Naive thymus-derived CD4-positive, alpha-beta T cell (primary cell): ENCODE measurements at places on chromosomes 1 and 21. TPM values are rescaled to one million over a fixed set of nuclear protein-coding genes. Genes with fewer than 3 reads are reported as not detected.

The CD1D gene
- not detected for polyA plus RNA-seq

- no peaks in the 10 kb centered on the region for H3K27me3 ChIP-seq
- no peak overlapping the region for H3K4me3 ChIP-seq
- H3K36me3 ChIP-seq = no peaks in the 10 kb centered on the region
- H3K4me1 ChIP-seq = peaks cover 8% of the 10 kb centered on the region
Measured at GRCh38 chr1:225962440-225962975, 21.5 kb upstream of the LEFTY2 start.

The CCDC181 gene
- polyA plus RNA-seq = not detected

GRCh38 chr1:84851839-84852238 is 41.2 kb downstream of the LPAR3 start:
- no peaks in the 10 kb centered on the region for H3K27me3 ChIP-seq
- H3K36me3 ChIP-seq = no peaks in the 10 kb centered on the region
- DNase-seq = no peak
- peaks cover 18% of the 10 kb centered on the region for H3K4me1 ChIP-seq

- H3K27me3 ChIP-seq = no peaks in the 10 kb centered on the region
- DNase-seq = no peak
- peak overlapping the region; percentile 98 for H3K27ac ChIP-seq
- H3K4me1 ChIP-seq = peaks cover 12% of the 10 kb centered on the region
- H3K4me3 ChIP-seq = peak overlapping the region; percentile 97
Measured at GRCh38 chr1:119139857-119140176, 636 bp downstream of the WARS2 start.

DNA sequence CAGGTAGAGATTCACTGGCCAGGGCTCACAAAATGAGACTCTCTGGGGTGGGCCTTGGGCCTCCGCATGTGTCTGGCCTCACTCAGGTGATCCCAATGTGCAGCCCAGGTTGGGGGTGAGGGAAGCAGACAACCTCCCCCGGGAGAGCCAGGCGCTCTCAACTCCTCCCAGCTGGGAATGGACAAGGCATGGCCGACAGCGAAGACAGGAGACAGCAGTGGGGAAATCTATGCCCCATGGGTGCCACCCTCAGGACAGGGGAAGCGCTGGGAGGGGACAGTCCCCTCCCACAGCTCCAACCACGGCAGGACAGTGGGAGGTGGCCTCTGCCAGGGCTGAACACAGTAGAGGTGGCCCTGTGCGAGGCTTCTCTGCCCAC is 47.7 kb downstream of the PRDM15 start:
- H3K4me1 ChIP-seq = no peaks in the 10 kb centered on the region
- no peaks in the 10 kb centered on the region for H3K27me3 ChIP-seq
- no peak overlapping the region for H3K4me3 ChIP-seq
- no peak overlapping the region for H3K27ac ChIP-seq
- no peak for DNase-seq

The FALEC gene
- 0.76 TPM for polyA plus RNA-seq

The MX2 gene
- polyA plus RNA-seq = 49.5 TPM

DNA sequence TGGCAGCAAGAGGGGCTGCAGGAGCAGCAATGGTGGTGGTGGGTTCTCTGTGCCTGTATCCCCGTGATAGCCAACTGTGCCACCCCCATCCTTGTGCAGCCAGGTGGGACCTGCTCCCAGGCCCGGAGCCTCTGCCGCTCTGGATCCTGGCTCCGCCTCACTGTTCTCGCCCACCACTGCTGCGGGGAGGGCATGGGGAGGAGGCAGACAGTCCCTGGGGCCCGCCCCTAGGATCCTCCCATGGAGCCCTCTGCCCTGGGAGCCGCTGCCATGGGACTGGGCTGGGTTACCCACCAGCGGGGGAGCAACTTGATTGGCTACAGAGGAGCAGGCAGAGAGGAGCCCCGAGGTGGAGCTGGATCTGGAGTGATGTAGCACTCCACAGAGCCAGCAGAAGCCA is 31.6 kb downstream of the CD1D start:
- no peak overlapping the region for H3K27ac ChIP-seq
- H3K4me1 ChIP-seq = no peaks in the 10 kb centered on the region
- no peak for DNase-seq
- no peak overlapping the region for H3K4me3 ChIP-seq

The ACTA1 gene
- polyA plus RNA-seq = not detected

DNA sequence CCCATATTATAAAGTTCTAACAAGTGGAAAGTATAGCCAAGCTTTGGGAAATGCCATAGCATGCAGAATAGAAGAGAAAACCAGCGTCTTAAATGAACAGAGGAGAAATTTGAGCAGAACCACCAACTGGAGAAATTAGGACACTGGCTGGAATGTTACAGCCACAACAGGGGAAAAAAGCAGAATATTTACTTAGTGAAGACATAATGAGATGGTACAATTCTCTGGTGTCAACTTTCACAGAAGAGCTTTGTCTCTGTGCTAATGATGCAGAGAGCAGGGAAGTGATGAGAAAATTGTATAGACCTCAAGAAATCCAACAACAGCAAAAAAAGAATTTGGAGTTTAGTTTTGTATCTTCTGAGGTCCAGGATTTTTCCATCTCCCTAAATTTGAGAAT is 249.7 kb downstream of the KIF26B start:
- DNase-seq = no peak
- H3K4me3 ChIP-seq = no peak overlapping the region
- no peak overlapping the region for H3K27ac ChIP-seq
- no peaks in the 10 kb centered on the region for H3K36me3 ChIP-seq

The GUCA2B gene
- polyA plus RNA-seq = not detected
